NCI-H2227 treated with DMSO at 0.1 percent for 48 hours (cell line): ENCODE measurements at places on chromosomes 12 and 14.

- no peak for DNase-seq
Observed at GRCh38 chr14:50666772-50667683, 1.1 kb downstream of the SAV1 start.

- DNase-seq, result no peak
Observed at GRCh38 chr14:92716131-92716530, 32.3 kb downstream of the LGMN start.

GRCh38 chr12:127147724-127148123 lies 1119.2 kb upstream of the TMEM132C start:
- no peak for DNase-seq

GRCh38 chr12:12661086-12661856 lies 34.7 kb downstream of the GPR19 start:
- DNase-seq, result no peak

DNA sequence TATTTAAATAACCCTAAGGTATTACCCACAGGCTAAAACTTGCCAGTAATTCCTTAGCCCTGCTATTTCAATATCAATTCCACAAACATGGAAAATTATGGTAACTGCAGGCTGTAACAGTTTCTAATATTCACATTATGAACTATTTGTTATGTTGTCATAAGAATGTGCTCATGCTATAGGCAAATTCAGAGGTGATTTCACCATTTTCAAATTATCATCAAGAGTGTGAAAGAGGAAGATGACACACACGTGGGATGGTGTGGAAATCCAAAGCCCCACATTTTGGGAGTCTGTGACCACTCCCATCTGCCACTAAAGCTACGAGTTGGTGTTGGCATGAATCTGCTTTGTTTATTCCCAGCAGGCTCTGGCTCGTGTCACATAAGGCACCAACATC lies 5.9 kb upstream of the MYO1A start:
- no peak for DNase-seq

DNA sequence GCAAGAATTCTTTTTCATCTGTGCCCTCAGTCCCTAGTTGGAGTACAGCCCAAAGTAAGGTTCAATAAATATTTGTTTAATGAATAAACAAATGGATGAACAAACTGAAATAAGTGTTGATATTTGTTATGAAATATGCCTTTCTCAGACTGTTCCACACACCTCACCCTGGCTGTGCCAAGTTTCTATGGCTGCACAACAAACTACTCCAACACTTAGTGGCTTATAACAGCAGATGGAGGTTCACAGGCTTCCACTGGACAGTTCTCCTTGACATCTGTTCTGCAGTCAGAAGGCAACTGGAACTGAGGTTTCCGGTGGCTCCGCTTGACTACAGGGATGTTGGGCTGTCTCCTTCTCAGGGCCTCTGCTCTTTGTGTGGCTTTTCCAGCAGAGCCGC lies 197.1 kb downstream of the RGS6 start:
- DNase-seq, result no peak

GRCh38 chr14:21367582-21368144 lies 16.2 kb downstream of the SUPT16H start:
- no peak for DNase-seq

DNA sequence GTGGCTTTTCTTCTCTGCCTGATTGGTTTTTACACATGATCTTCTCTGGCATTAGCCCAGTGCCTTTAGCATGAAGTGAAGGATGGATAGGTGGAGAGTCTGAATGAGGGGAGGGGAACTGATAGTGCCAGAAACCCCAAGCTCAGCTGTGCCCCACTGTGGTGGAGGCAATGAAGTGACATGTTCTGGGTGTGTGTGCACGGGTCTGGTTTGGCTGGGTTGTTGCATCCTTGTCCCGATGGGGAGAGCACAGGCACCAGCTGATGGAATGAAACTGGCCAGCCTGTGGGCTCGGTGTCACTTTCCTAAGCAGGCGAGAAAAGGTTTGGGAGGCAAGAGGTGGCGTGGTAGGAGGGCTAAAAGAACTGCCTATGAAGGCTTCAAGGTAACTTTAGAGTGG lies 65.3 kb downstream of the CACNA1C start:
- no peak for DNase-seq

DNA sequence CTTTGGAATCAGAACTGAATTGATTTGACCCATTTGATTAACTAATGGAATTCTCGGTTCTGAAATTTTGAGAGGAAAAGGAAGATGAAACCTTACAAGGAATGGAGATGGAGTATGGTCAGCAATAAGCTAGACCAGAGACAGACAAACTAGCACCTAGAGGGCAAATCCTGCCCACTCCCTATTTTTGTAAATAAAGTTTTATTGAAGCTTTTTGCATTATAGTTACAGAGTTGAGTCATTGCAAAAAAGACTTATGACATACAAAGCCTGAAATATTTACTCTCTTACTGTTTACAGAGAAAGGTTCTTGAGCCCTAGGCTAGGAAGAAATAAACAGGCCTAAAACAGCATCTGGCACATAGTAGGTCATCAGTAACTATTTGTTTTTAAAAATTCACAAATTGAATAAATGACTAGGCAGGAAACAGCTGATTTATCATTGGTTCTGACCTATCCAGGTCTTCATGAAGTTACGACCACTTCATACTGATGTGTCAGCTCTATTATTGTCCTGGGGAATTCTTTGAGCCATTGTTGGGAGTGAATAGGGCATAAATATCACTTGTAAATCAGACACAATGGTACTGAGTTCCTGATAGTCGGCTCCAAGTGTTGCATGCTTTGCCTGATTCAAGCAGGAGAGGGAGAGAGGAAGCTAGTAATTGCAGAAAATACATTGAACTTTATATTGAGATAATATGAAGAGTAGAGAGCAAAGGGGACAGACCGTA lies 14.6 kb upstream of the STAB2 start:
- no peak for DNase-seq

- no peak for DNase-seq
Observed at GRCh38 chr14:101173698-101174521, 270.4 kb upstream of the RTL1 start.

DNA sequence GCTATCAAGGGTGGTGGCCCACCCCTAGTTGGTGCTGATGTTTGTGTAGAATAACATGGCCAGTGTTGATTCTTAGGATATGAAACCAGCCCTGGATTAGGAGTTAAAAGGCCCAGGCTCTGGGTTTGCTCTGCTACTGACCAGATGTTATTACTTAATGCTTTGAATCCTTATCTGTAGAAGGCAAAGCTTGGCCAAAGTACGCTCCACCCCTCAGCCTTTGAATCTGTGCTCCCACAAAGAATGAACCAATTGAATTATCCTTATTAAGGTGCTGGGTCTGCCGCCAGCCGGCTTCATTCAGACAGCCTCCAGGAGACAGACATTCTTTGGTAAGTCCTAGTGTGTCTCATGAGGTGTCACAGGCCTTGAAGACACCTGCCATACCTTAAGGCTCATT lies 41.8 kb downstream of the AKAP3 start:
- no peak for DNase-seq

DNA sequence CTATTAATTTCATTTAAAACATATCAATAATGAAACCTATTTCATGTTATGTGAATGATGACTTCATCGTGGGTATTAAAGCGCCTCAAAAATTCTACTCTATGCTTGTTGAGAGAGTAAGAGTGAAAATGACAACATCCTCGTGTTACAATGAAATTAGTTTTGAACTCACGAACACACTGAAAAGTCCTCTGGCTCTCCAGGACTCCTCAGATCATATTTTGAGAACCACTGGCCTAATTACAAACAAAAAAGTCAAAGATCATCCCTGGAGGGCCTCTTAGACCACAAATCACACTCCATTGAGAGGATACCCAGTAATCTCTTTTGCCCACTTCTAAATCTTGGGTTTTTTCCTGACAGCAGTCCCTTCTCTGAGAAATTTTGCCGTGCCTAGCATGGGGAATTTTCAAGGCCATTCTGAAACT lies 19.1 kb downstream of the DAAM1 start:
- no peak for DNase-seq

GRCh38 chr12:93778306-93778705 lies 101.1 kb downstream of the CRADD start:
- DNase-seq, result no peak

DNA sequence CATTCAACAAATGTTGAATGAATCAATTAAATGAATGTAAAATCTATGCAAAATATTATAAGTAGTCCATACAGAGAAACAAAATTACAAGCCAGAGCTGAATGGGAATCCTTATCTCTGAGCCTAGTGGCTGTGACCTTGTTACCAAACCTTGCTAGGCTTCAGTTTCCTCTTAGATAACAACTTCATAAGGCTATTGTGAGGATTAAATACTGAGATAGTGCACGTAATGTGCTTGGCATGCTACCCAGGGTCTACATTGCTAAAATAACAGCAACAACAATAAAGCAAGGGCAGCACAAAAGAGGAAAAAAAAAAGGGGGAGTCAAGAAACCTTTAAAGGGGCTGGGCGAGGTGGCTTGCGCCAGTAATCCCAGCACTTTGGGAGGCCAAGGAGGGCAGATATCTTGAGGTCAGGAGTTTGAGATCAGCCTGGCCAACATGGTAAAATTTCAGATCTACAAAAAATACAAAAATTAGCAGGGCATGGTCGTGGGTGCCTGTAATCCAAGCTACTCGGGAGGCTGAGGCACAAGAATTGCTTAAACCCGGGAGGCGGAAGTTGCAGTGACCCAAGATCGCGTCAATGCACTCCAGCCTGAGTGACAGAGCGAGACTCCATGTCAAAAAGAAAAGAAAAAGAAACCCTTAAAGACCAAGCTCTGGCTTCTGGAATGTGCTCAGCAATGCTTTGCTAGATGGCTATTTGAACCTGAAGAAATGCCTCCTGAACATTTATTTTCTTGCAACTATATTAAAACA lies 14.1 kb downstream of the STAB2 start:
- no peak for DNase-seq

- no peak for DNase-seq
Observed at GRCh38 chr14:54609576-54609975, 42.6 kb downstream of the SAMD4A start.

- DNase-seq, result no peak
Observed at GRCh38 chr12:28114488-28114887, 75.8 kb upstream of the CCDC91 start.

DNA sequence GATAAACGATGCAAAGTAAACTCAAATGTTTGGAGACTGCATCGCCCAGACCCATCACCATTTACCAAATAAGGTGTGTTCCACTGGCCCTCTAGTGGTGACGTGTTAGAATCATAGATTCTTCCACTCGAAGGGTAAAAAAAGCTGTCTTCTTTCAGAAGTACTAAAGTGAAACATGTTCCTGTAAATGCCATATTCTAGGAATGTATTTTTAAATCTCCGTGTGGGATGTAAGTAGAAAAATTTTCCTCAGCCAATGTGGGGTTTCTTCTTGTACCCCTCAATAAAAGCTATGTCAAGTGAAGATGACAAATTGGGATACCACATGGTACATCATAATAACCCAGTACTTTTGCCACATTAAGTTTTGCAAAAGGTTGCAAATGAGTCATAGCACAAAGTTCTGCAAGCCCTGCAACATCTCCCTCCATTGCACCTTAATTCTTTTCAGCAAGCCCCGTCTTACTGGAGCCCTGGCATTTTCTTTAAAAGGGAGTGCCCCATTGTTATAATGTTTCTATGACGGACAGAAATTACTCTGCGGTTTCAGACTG lies 100.8 kb downstream of the CCER1 start:
- peak; percentile 52 for DNase-seq

DNA sequence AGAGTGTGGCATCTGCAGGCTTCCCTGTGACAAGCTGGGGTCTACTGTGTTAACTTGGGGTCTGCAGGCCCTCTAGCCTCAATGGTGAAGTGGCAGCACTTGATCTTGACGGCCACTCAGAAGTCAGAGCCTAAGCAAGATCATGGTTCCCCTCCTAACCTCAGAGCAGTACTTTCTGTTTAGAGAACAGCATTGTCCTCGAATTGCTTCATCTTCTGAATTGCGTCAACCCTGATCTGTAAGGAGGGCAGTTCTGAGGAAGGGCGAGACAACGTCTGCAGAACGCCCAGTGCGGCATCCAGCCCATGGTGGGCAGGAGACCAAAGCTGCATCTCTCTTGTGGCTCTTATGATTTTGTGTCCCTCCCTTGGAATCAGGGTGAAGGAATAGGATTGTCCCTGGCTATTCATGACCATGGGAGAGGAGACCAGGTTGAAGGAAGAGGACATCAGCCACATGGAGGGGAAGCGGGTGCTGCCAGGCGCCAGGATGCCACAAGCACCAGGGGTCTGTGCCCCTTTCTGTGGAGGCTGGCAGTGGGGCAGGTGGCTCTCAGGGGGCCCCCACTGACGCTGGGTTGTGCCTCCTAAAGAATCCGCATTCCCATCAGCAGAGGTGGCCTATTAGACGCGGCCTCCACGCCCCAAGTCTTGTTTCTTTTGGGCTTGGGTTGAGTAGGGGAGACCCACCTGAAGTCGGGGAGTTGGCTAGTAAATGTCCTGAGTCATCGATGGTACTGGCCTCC lies 2.2 kb downstream of the SERPINA9 start:
- DNase-seq, result no peak

DNA sequence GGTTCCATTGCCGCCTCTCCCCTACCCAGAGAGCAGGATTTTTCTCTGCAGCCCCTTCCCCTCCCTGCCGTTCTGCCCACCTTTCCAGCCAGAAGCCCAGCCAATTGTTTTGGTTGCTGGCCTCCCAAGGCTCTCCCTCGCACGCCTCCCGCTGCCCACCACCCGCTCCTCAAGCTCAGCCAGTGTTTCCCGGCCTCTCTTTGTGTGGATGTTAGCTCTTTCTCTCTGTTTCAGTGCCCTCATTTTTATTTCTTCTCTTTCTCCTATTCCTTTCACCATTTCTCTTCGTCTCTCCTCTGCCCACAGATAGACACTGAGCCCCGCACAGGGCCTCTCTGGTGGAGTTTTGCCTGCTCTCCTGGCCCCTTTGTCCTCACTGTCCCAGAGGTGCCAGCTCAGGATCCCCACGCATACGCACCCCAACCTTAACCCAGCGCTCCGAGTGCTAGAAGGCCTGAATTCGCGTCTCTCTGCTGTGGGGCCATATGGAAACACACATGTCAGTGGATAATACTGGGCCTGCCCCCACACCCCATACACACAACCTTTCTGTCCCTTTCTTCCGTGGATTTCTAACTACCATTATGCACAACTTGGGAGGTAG lies 54.9 kb downstream of the SMUG1 start:
- no peak for DNase-seq

DNA sequence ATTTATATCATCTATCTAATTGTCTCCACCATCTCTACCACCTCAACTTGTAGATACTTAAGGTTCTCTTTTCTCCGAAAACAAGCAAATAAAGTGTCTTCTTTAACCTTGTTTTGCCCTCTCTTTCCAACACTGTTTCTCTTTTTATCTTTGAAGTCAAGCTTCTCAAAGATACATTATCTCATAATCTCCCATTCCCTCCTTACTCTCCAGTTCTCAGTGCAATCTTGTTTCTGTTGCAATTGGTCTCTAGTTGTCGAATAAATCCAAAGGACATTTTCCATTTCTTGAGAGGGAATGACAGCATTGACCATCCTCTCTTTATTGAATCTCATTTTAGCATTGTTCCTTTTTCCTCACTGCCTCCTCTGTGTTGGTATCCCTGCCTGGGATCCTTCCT lies 383.3 kb downstream of the SOX5 start:
- no peak for DNase-seq
